ENCODE measurements at places on chromosomes 16 and 17. TPM values are rescaled to one million over a fixed set of nuclear protein-coding genes. Genes with fewer than 3 reads are reported as not detected.

GRCh38 chr16:77700846-77701245 lies 21.5 kb upstream of the NUDT7 start:
- no peak overlapping the region for H3K27ac ChIP-seq
- H3K36me3 ChIP-seq, result no peaks in the 10 kb centered on the region
- H3K27me3 ChIP-seq, result no peaks in the 10 kb centered on the region
- no peaks in the 10 kb centered on the region for H3K4me1 ChIP-seq
- DNase-seq, result no peak
- no peak overlapping the region for H3K4me3 ChIP-seq

- no peaks in the 10 kb centered on the region for H3K4me1 ChIP-seq
- no peak overlapping the region for H3K4me3 ChIP-seq
- DNase-seq, result no peak
- H3K36me3 ChIP-seq, result peaks cover 67% of the 10 kb centered on the region
- no peak overlapping the region for H3K27ac ChIP-seq
Measured at GRCh38 chr16:23524886-23525285, 14.6 kb upstream of the GGA2 start.

GRCh38 chr16:84508502-84508901 lies 4.0 kb upstream of the MEAK7 start:
- no peak overlapping the region for H3K4me3 ChIP-seq
- no peaks in the 10 kb centered on the region for H3K36me3 ChIP-seq
- peaks cover 41% of the 10 kb centered on the region for H3K4me1 ChIP-seq
- no peak for DNase-seq

- H3K4me1 ChIP-seq, result peaks cover 31% of the 10 kb centered on the region
- no peak for DNase-seq
- no peak overlapping the region for H3K4me3 ChIP-seq
- peaks cover 3% of the 10 kb centered on the region for H3K36me3 ChIP-seq
- H3K27me3 ChIP-seq, result no peaks in the 10 kb centered on the region
- no peak overlapping the region for H3K27ac ChIP-seq
Measured at GRCh38 chr16:9775998-9776397, 406.2 kb downstream of the GRIN2A start.

GRCh38 chr16:24748242-24748641 lies 18.8 kb downstream of the TNRC6A start:
- H3K27ac ChIP-seq, result peak overlapping the region; percentile 34
- DNase-seq, result no peak
- H3K36me3 ChIP-seq, result peaks cover 12% of the 10 kb centered on the region
- no peaks in the 10 kb centered on the region for H3K27me3 ChIP-seq

- H3K36me3 ChIP-seq, result no peaks in the 10 kb centered on the region
- H3K4me3 ChIP-seq, result no peak overlapping the region
- no peak for DNase-seq
- H3K27ac ChIP-seq, result no peak overlapping the region
- H3K4me1 ChIP-seq, result no peaks in the 10 kb centered on the region
- H3K27me3 ChIP-seq, result no peaks in the 10 kb centered on the region
Measured at GRCh38 chr17:71252436-71252835, 868.4 kb upstream of the SOX9 start.

DNA sequence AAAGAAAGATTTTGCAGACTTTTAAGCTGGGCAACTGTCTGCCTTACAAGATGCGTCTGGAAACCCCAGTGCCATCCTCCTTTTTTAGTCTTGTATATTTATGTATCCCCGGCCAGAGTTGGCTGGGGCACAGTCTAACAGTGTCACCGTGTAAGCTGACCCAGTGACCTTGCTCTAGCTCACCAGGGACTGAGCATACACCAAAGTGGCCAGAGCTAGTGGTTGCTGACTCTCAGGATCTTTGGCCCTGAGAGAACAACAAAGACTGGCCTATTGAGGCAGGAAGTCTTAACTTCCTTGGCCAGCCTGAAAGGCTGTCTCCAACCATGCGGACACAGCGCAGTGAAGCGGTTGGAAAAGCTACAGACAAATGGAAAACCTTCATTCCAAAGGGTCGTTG lies 745.2 kb downstream of the WWOX start:
- H3K4me3 ChIP-seq, result no peak overlapping the region
- no peaks in the 10 kb centered on the region for H3K36me3 ChIP-seq
- no peak for DNase-seq
- no peak overlapping the region for H3K27ac ChIP-seq
- H3K27me3 ChIP-seq, result no peaks in the 10 kb centered on the region

GRCh38 chr16:78813661-78814311 lies 714.3 kb downstream of the WWOX start:
- H3K4me3 ChIP-seq, result no peak overlapping the region
- DNase-seq, result no peak
- no peak overlapping the region for H3K27ac ChIP-seq
- H3K27me3 ChIP-seq, result no peaks in the 10 kb centered on the region

DNA sequence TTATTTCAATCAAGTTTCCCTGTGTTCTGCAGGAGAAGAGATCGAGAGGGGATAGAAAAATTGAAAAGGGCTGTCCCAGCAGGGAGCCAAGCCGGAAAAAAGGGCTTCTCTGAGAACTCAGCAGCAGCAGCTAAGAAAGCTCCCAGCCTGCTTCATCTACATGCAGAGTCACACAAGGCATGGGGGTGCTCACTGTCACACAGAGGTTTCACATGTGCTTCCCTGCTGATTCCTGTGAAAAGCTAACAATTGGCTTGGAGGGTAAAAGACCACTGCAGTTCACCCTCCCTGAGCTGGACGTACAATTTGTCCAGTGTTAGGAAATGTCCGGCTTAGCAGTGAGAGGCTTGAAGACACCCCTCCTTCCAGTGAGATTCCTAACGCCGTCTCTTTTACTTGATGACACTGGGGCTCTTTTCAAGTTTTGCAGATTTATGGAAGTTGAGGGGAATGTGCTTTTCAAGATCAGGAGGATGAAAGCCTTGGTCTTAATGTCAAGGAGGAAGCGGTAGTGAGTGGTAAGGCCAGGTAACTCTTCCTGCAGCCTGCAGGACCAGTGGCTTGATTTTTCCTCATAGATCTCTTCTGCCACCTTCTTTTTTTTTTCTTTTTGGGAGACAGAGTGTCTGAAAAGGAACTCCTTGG lies 85.6 kb downstream of the WNT3 start:
- no peaks in the 10 kb centered on the region for H3K27me3 ChIP-seq
- peaks cover 42% of the 10 kb centered on the region for H3K4me1 ChIP-seq
- peak overlapping the region; percentile 95 for H3K27ac ChIP-seq
- no peaks in the 10 kb centered on the region for H3K36me3 ChIP-seq

GRCh38 chr16:31168848-31169247 lies 11.1 kb upstream of the FUS start:
- H3K27me3 ChIP-seq, result no peaks in the 10 kb centered on the region
- no peak overlapping the region for H3K4me3 ChIP-seq
- H3K36me3 ChIP-seq, result no peaks in the 10 kb centered on the region
- no peak overlapping the region for H3K27ac ChIP-seq
- no peak for DNase-seq

GRCh38 chr17:7445619-7445968 lies 733 bp downstream of the CHRNB1 start:
- peaks cover 39% of the 10 kb centered on the region for H3K27me3 ChIP-seq
- H3K4me3 ChIP-seq, result peak overlapping the region; percentile 87
- peaks cover 13% of the 10 kb centered on the region for H3K36me3 ChIP-seq
- peak overlapping the region; percentile 99 for H3K27ac ChIP-seq

GRCh38 chr17:45143767-45144198 lies 4.5 kb upstream of the HEXIM1 start:
- H3K27ac ChIP-seq, result 0 out of 2 replicates have a peak overlapping the region, but pooled peaks have one; percentile 36
- peak overlapping the region; percentile 77 for H3K4me3 ChIP-seq
- H3K4me1 ChIP-seq, result peaks cover 28% of the 10 kb centered on the region
- peaks cover 3% of the 10 kb centered on the region for H3K36me3 ChIP-seq
- DNase-seq, result peak; percentile 64
- H3K27me3 ChIP-seq, result peaks cover 5% of the 10 kb centered on the region

- H3K4me3 ChIP-seq, result no peak overlapping the region
- no peak overlapping the region for H3K27ac ChIP-seq
- H3K27me3 ChIP-seq, result peaks cover 3% of the 10 kb centered on the region
- no peak for DNase-seq
- H3K36me3 ChIP-seq, result no peaks in the 10 kb centered on the region
Measured at GRCh38 chr17:65514082-65514481, 47.4 kb downstream of the AXIN2 start.

DNA sequence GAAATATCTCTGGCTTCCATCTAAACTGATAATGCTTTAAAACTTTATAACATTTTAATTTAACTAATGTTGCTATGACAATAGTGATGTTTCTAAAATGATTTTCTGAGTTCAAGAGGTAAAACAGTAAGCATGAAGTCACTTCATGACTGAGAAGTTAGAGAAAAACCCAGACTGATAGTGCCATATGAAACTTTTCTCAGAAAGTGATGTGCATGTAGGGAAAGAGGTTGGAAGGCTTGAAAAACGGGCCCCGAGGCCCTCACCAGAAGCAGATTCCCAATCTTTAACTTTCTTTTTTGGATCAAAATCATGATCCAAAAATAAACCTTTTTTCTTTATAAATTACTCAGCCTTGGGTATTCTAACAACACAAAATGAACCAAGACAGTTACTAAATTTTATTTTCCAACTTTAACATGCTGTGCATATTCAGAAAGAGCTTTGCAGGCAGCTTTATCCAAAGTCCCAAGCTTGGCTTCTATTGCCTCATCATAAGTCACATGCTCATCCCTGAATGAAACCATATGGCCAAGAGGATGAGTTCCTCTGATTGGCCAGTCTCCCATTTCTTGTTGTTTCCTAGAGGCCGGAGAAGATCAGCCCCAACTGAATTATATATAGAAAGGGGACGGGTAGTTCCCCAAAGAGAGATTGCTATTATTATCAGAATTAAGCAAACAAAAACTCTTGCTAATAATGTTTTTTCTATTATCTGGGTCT lies 357.6 kb upstream of the SALL1 start:
- no peaks in the 10 kb centered on the region for H3K4me1 ChIP-seq
- H3K27ac ChIP-seq, result no peak overlapping the region
- peaks cover 18% of the 10 kb centered on the region for H3K36me3 ChIP-seq
- H3K27me3 ChIP-seq, result no peaks in the 10 kb centered on the region
- no peak for DNase-seq

DNA sequence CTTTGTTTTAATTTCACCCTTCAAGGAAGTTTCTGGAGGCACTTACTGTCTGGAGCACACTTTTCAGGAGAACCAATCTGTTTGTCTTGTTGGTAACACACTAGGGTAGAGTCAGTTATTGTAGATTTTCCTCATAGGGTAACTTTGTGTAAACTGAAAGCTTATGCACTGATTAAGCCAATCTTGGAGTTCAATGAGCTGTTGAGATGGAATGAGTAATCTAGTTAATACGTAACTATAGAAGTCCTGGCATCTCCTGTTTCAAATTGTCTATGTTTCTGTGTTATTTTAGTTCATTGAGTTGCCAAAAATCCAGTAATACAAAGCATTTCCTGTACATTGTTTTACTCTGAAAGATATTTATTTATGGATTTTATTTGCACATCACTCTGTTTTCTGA lies 111.6 kb upstream of the HAS3 start:
- no peak for DNase-seq
- peaks cover 16% of the 10 kb centered on the region for H3K36me3 ChIP-seq
- H3K27me3 ChIP-seq, result no peaks in the 10 kb centered on the region

GRCh38 chr17:82592767-82593589 lies 55.3 kb downstream of the WDR45B start:
- H3K36me3 ChIP-seq, result peaks cover 38% of the 10 kb centered on the region
- peak; percentile 51 for DNase-seq
- H3K27ac ChIP-seq, result peak overlapping the region; percentile 87
- H3K4me1 ChIP-seq, result peaks cover 10% of the 10 kb centered on the region

GRCh38 chr16:72197545-72197944 lies 25.6 kb upstream of the PMFBP1 start:
- no peaks in the 10 kb centered on the region for H3K27me3 ChIP-seq
- no peak for DNase-seq
- peaks cover 31% of the 10 kb centered on the region for H3K4me1 ChIP-seq
- H3K4me3 ChIP-seq, result no peak overlapping the region

- no peak overlapping the region for H3K27ac ChIP-seq
- no peaks in the 10 kb centered on the region for H3K27me3 ChIP-seq
- no peak overlapping the region for H3K4me3 ChIP-seq
- DNase-seq, result no peak
Measured at GRCh38 chr17:55360971-55361370, 60.7 kb downstream of the MMD start.

GRCh38 chr17:81093619-81094508 lies 58.9 kb downstream of the BAIAP2 start:
- H3K4me3 ChIP-seq, result no peak overlapping the region
- H3K36me3 ChIP-seq, result no peaks in the 10 kb centered on the region
- peaks cover 22% of the 10 kb centered on the region for H3K4me1 ChIP-seq
- no peaks in the 10 kb centered on the region for H3K27me3 ChIP-seq
- peak overlapping the region; percentile 92 for H3K27ac ChIP-seq

DNA sequence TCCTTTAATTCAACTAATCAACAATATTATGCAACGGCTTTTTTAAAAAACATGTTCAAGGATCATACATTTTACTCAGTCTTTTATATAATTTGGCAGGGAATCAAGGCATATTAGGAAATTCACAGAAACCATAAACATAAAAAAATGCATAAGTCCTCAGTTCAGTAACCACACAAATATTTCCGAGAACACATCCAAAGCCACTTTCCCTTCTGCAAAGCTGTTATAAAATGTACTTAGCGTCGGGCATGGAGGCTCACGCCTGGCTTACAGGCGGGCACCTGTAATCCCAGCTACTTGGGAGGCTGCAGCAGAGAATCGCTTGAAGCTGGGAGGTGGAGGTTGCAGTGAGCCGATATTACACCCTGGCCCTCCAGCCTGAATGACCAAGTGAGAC lies 9.7 kb upstream of the ZC3H7A start:
- no peak overlapping the region for H3K27ac ChIP-seq
- peaks cover 6% of the 10 kb centered on the region for H3K4me1 ChIP-seq
- H3K4me3 ChIP-seq, result no peak overlapping the region
- DNase-seq, result no peak
- no peaks in the 10 kb centered on the region for H3K27me3 ChIP-seq

DNA sequence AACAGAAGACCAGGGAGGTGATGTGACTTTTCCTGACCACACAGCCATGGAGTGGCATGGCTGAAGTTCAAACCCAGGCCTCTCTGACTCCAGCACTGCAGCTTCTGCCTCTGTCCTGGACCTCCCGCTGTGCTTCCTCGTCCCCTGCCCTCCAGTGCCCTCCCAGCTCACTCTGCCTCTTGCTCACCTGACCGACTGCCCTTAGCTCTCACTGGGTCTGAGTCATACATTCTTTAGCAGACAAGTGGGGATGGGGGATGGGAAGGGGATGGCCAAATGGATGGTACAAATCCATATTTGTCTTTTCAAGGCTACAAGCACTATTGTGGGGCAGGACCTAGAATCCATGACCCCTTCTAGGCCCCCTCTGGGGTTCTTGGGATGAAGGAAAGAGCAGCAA lies 33.0 kb downstream of the PITPNM3 start:
- no peak overlapping the region for H3K4me3 ChIP-seq
- H3K27ac ChIP-seq, result no peak overlapping the region
- H3K27me3 ChIP-seq, result no peaks in the 10 kb centered on the region
- no peak for DNase-seq
- H3K36me3 ChIP-seq, result peaks cover 5% of the 10 kb centered on the region

ABCC3 gene
- 0.99 TPM for total RNA-seq

KRTAP9-8 gene
- not detected for total RNA-seq

ZNF469 gene
- 2.4 TPM for total RNA-seq

ZP2 gene
- not detected for total RNA-seq

RNF112 gene
- 4.9 TPM for total RNA-seq

STAT5A gene
- total RNA-seq, result 9.7 TPM

LAT gene
- 2.0 TPM for total RNA-seq

RNF157 gene
- total RNA-seq, result 15.1 TPM

CRISPLD2 gene
- total RNA-seq, result 9.4 TPM

TEX2 gene
- 10.8 TPM for total RNA-seq

INPP5K gene
- 26.8 TPM for total RNA-seq

SGSH gene
- 27.7 TPM for total RNA-seq

CLDN6 gene
- total RNA-seq, result 746 TPM

CA4 gene
- 5.4 TPM for total RNA-seq

Data from WTC11 (cell line).